ENCODE measurements at places on chromosomes 2 and 18.

DNA sequence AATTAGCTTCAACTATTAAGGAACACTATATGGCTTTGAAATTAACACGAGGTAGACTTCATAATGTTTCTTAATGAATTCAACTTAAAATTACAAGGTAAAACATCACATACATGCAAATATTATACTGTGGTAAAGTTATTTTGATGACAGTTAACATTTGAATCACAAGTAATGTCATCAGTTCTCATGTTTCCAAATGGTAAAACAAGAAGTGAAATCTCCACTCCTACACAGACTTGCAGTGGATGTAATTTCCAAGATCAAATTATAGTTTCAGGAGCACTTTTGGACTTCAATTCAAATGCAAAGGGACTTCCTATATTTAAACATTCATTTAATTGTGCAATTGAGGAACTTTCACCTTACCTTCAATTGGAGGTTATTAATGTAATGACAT lies 39.1 kb downstream of the C18orf54 start:
- DNase-seq: no peak

- DNase-seq: no peak
Observed at GRCh38 chr2:54924121-54924520, 126.1 kb downstream of the RTN4 start.

DNA sequence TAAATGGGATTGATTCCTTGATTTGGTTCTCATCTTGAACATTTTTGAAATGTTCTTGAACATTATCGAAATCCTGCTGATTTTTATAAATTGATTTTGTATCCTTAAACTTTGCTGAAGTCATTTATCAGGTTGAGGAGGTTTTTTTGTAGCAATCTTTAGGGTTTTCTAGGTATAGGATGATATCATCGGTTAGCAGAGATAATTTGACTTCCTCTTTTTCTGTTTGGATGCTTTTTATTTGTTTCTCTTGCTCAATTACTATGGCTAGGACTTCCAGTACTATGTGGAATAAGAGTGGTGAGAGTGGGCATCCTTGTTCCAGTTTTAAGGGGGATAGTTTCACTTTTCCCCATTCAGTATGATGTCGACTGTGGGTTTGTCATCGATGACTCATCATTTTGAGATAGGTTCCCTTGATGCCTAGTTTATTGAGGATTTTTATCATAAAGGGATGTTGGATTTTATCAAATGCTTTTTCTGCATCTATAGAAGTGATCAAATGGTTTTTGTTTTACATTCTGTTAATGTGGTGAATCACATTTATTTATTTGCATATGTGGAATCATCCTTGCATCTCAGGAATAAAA lies 201.5 kb upstream of the ZSWIM2 start:
- DNase-seq: no peak

GRCh38 chr2:62363166-62363565 lies 142.8 kb downstream of the TMEM17 start:
- DNase-seq: no peak

DNA sequence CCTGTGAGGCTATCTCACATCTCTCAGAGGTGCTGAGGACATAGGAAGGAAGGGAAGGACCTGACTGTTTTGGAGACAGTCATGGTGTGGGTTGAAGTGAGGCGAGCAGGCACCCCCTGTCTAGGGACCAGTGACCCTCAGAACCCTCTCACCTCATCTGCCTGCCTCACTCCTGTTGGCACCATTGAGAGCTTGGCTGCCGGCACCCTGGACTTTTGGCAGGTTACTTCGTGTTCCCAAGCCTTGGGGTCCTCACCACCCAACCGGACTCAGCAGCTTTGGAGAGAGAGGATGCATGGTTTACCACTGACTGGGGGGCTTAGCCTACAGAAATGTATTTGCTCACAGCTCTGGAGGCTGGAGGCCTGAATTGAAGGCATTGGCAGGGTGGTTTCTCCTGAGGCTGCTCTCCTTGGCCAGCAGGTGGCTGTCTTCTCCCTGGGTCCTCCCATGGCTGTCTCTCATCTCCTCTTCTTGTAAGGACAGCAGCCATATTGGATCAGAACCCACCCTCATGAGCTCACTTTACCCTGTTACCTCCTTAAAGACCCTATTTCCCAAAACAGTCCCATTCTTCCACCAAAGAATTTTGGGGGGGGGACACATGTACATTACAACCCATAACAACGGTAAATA lies 142.0 kb downstream of the TSN start:
- DNase-seq: no peak

GRCh38 chr2:39995005-39995737 lies 216.1 kb upstream of the THUMPD2 start:
- no peak for DNase-seq

DNA sequence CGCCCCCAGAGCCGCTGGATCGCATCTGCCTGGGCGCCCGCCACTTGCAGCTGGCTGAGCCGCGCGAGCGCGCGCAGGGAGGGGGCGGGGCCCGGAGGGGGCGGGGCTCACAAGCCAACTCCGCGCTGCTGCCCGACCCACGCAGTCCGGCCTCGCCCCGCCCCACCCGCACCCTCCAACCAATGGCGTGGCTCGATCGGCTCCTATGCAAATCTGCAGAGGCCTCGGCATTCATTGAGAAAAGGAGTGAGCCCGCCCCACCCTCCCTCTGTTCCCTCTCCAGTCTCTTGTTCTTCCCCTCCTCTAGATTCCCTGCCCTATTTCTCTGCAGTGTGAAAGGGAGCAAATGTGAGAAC lies at the start of gene ALK:
Gene ALK, minus strand, starts transcription at position 27 of the 356 bp plus-strand sequence. CDS start 927 bp downstream, outside the sequence.
- DNase-seq: peak; percentile 28

DNA sequence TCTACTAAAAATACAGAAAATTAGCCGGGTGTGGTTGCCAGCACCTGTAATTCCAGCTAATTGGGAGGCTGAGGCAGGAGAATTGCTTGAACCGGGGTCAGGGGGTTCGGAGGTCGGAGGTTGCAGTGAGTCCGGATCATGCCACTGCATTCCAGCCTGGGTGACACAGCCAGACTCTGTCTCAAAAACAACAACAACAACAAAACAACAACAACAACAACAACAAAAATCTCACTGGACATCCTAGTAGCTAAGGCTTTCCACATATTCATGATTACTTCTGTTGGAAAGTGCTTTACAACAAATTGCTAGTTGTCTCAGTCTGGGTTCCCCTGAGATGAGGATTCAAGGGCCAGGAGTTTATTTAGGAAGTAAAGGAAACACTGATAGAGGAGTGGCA lies 4.3 kb upstream of the MROH2A start:
- DNase-seq: no peak

- DNase-seq: no peak
Observed at GRCh38 chr2:15942711-15943345, 2.5 kb downstream of the MYCN start.

DNA sequence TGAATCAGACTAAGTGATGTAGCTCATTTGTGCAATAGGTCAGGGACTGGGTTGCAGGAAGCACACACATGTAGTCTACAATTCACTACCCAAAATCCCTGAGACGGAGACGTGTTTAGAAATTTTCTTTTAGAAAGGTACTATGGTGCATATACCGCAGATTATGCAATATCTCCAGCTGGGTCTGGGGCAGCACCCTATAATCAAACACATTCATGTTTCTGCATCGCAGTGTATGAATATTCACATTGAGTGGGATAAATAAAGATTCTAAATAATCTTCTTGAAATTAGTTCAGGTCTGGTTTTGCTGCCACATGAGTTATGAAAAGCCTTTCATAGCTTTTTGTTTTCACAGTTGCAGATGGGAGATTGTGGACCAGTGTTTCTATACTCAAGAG lies 395.7 kb upstream of the FANCL start:
- DNase-seq: no peak

GRCh38 chr2:204108330-204108751 lies 171.8 kb downstream of the ICOS start:
- peak; percentile 58 for DNase-seq

DNA sequence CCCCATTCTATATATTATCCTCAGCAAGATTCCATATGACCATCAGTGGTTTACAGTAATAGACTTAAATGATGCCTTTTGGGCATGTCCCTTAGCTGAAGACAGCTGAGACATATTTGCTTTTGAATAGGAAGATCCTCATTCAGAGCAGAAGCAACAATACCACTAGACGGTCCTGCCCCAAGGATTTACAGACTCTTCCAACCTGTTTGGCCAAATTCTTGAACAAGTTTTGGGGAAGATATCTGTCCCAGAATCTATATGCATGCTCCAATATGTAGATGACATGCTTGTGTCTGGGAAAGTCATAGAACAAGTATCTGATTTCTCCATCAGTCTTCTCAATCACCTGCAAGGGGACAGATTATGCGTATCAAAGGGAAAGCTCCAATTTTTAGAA lies 137.1 kb upstream of the RMP24 start:
- no peak for DNase-seq

- DNase-seq: no peak
Observed at GRCh38 chr2:105954891-105955290, 210.2 kb downstream of the NCK2 start.

DNA sequence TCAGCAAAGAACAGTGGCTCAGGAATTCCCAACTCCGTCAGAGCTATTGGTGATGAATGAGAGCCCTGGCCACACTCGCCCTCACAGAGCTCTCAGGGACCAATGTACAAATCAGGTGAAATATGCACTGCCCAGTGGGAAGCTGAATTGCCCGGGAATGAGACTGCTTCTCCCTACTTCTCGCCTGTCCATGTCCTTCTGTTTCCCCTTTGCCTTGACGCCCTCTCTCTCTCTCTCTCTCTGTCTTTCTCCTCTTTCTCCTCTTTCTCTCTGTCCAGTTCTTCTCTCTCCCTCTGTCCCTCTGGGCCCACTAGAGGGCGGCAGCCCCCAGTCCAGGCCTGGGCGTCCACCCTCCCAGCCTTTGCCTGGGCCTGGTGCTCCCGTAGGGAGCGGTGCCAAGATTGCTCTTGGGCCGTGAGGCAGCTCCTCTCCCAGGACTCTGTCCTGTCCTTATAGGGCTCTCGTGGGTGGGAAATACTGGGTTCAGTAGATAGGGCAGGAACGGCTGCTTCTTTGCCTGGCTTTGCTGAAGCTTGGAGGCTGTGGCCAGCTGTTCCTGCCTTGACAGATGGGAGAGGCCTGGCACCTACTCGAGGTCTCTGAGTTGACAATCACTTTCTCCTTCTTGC lies 28.4 kb upstream of the PUM2 start:
- no peak for DNase-seq

DNA sequence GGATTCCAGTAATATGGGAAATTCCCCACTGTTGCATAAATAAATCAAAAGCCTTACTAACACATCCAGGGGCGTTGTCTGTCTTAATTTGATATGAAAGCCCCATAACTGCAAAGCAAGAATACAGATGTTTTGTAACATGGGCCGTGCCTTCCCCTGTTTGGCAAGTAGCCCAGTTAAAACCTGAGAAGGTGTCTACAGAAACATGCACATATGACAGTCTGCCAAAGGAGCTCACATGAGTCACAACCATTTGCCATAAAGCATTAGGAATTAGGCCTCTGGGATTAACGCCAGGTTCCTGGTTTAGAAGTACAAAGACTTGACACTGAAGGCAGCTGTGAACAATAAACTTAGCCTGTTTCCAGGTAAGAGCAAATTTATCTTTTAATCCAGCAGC lies 43.1 kb upstream of the LONRF2 start:
- no peak for DNase-seq

- no peak for DNase-seq
Observed at GRCh38 chr2:23312996-23313606, 71.9 kb upstream of the KLHL29 start.

DNA sequence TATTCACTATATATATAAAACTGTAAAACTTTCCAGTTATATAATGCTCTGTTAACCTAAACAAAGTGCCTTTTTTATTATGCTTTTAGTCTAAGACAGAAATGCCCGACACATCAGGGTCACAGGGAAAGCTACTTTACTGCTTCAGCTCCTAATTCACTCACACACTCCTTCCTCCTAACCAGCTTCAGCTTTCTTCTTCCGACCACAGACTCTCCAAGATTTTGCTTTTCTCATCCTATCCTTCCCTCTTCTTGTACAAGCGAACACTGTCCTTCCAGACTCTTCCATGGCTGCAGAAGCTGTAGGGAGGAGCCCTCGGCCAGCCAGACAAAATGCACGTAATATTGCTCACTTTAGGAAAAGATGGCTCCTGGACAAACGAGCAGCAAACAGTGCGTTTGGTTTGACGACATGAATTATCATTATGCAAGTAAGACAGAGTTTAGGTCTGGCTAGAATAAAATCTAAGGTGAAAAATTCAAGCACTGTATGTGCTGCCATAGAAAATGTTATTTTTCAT lies 47.5 kb upstream of the HNRNPA3 start:
- DNase-seq: no peak

- peak; percentile 27 for DNase-seq
Observed at GRCh38 chr2:96856776-96857666, 795 bp downstream of the ANKRD39 start.

- DNase-seq: no peak
Observed at GRCh38 chr2:144240656-144241339, 279.1 kb downstream of the ZEB2 start.

- no peak for DNase-seq
Observed at GRCh38 chr18:40608226-40608625, 1346.8 kb upstream of the PIK3C3 start.

GRCh38 chr18:37334631-37335408 lies 230.8 kb downstream of the CELF4 start:
- DNase-seq: no peak

DNA sequence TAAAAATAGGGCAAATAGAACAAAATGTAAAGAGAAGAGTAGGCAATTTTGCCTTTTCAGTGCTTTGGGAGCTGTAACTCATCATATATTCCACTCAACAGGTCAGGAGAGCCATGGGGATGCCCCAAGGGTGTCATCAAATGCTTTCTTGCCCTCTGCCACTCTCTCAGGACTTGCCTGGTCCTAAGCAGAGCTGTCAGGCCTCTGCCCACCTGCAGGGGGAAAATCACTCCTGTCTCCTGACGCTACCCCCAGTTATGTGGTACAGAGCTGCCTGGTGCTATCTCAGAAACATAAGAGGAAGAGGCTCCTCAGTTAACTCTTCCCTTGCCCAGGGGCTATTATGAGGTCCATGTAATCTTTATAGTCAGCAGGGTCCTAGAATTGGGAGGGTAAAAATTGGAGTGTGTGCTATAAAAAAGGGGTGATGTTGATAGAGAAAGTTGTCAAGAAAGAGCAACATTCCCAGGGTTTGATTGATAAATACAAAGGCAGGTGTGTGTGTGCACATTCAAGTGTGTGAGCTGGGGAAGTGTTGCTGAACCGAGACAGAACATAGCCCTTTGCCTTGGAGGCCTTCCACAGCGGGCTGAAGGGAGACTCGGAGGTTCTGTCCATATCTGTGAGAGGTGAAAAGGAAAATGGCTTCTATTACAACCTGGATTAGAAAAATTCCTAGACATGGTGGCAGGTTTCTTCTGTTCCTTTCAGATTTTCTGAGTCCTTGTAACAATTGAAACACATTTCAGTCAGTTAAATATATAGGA lies 25.4 kb downstream of the PTPRM start:
- DNase-seq: no peak

GRCh38 chr18:9913151-9913525 lies 678 bp upstream of the VAPA start:
- DNase-seq: no peak

DNA sequence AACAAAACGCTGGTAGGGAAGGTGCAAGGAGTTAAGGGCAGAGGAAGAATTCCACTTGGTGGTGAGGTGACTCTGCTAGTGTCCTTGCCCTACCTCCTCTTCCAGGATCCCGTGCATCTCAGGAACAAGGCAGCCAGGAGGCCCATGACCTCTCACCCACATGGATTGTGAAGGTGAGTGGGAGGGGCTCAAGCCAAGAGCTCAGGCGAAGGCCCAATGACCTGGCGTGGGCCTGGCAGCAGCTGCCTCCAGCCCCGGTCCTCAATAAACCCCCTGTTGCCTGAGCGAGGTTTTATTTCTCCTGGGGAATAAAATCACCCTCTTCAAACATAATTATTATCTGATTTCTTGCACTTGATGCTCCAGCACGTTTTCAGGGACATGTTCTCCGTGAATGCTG lies 28.2 kb downstream of the LAMA1 start:
- no peak for DNase-seq

Measured in CD4-positive, alpha-beta T cell treated with Interleukin-4 for 4 hours (primary cell).